ENCODE measurements at places on chromosomes 16 and 17.

GRCh38 chr16:28288114-28288513, 4.2 kb upstream of the SBK1 start:
- no peak for DNase-seq

- DNase-seq, result no peak
Observed at GRCh38 chr17:50322271-50322670, 23.7 kb upstream of the XYLT2 start.

DNA sequence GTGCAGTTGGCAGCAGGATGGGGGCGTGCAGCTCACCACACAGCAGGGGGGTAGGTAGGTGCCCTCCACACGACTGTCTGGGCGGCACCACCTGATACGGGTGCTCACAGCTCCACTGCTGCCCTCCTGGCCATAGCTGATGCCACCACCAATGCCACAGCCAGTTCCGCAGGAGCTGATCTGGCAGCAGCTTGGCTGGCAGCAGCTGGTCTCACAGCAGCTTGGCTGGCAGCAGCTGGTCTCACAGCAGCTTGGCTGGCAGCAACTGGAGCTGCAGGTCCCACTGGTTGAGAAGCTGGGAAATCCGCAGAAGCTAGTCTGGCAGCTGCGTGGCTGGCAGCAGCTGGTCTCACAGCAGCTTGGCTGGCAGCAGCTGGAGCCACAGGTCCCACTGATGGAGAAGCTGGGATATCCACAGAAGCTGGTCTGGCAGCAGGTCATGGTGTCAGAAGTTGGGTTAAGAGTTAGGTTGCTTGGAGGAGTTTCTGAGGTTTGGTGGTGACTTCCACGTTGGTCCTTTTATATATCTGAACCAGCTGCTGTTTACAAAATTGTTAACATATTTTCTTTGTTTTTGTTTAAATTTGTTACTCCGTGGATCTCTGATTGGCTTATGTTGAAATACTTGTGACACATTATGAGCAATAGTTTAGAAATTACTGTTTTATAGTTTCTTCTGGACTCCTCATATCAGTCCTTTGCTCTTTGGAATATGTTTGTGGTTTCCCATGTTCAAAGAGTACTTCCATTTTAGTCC, at the start of gene KRTAP1-5:
Gene KRTAP1-5, minus strand, starts transcription at position 494 of the 757 bp plus-strand sequence. Its CDS starts 53 bp downstream, at position 441.
- no peak for DNase-seq

- DNase-seq, result no peak
Observed at GRCh38 chr16:5166486-5166885, 68.9 kb upstream of the EEF2KMT start.
